ENCODE measurements at places on chromosomes 11 and 22.

GRCh38 chr22:29266564-29267461 is 968 bp downstream of the RHBDD3 start:
- DNase-seq = no peak

GRCh38 chr22:17633217-17633997 is 4.9 kb upstream of the ATP6V1E1 start:
- DNase-seq = no peak

- peak; percentile 50 for DNase-seq
These were observed 426.8 kb upstream of the CADM1 start for GRCh38 chr11:115930886-115931547.

DNA sequence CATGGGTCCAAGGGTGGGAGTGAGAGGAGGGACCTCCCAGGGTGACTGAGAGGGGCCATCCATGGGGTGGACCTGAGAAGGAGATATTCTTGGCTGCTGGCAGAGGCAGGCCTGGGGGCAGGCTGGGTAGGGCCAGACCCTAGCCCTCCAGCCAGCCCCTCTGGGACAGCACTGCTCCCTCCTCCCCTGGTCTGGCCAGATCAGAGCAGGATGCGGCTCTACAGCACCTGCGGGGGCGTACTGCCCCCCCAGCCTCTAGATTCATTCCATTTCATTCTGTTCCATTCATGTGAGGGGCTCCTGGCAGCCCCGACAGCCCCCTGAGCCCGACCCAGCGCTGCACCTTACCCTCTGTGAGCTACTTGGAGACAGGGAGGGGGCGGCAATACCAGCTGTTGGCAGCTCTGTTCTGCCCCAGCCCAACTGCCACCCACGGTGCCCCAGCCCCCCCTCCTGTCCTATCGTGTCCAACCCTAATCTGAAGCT is 34.3 kb upstream of the MYRF start:
- DNase-seq = no peak

DNA sequence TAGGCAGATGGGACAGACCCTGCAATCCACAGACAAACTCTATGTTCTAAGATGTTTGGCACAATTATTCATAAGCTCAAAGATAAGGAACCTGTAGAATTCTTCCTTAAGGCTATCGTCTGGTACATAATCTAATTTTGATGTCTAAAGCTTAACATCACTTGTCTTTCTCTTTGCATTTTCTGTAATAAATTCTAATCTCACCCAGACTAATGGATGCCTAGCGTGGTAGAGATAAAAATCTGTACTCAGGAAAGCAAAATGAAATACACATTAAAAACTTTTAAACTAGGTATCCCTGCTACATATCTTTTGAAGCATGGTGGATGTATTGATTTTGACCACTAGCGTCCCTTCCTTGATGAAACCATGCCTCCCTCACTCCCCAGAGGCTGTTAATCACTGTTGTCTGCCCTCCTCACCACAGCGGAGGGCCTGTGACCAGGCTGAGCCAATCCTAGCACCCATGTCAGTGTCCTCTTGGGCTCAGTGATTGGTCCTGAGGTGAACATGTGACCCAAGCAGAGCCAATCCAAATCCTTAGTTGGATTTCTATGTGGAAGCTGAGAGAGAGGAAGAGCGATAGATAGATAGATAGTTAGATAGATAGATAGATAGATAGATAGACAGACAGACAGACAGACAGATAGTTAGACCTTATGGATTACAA is 82.2 kb upstream of the GRK3 start:
- DNase-seq = no peak

DNA sequence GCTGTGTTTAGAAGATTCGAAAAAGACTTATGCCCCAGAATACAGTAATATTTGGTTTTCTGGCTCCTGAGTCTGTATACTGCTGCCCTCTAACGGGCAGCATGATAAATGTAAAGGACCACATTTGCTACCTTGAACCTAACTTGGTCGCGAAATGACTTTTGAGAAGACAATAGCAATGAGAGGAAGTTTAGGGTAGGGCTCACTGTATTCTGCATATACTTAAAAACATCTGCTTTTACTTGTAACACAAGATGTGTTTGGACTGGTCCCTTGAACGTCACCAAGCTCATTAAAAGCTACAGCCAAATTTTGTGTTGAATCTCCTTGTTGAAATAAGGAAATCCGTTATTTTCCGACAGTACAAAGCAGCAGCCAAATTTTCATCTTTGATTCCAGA is 309.1 kb downstream of the SWAP70 start:
- DNase-seq = peak; percentile 23

DNA sequence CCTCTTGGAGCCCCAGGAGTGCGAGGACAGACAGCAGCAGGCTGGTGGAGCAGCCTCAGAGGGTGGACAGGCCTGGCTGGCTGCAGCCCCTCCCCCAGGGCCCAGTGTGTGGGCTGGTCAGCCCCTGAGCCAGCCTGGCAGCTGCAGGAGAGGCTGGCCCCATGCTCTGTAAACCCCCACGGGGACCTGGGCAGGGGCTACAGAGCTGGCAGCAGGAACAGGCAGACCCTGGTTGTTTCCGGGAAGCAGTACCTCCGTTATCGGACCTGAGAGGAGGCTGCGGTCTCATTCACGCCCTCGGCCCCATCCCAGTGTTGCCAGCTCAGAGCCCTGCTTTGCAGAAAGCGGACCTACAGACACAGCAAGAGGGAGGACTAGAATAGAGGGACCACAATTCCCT is 38.5 kb upstream of the COMT start:
- no peak for DNase-seq

GRCh38 chr11:131888230-131888855 is 517.9 kb downstream of the NTM start:
- no peak for DNase-seq

- DNase-seq = no peak
These were observed 9.8 kb upstream of the CECR2 start for GRCh38 chr22:17359501-17359900.

GRCh38 chr11:79189055-79189454 is 251.8 kb downstream of the TENM4 start:
- no peak for DNase-seq

GRCh38 chr22:32584650-32585049 is 110.0 kb downstream of the FBXO7 start:
- no peak for DNase-seq

DNA sequence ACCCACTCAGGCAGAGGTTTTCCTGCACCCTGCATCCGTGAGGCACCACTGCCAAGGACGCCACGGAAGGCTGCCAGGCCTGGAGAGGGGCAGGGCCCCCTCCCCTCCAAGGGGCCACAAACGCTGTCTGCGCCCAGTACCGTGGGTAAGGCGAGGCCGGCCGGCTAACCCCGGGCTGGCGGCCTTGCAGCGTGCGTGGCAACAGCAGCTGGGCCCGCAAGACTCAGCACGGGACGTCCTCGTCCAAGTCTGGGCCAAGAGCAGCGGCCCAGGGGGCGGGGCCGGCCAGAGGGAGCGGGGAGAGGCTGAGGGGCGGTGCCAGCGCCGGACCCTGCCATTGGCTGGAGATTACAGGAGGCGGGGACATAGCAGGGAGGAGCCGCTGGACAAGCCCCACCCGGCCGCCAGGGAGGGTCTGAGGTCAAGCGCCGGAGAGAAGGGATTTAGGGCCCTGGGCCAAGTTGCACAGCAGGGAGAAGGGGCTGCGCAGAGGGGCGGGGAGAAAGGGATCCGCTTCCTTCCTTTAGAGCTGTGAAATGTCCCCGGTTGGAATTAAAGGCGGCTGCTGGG is 16.0 kb downstream of the SLC43A1 start:
- DNase-seq = peak; percentile 73

DNA sequence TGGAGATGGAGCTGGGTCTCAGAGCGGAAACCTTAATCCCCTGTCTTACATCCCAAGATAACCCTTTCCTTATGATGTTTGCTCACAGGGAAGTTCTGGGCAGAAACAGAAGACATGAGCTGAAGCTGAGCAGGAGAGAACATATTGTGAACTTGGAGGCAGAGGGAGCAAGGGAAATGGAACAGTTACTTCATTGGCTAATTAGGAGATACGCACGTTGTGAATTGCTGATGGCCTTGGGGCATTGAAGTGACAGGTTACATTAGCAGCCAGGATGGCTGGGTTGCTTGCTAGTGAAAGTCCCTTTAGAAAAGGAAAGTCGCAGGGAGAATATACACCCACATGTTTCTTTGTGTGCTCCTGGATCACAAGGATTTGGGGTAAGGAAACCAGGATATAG is 48.7 kb downstream of the TENM4 start:
- no peak for DNase-seq

GRCh38 chr11:65952052-65952521 is 6.8 kb downstream of the TSGA10IP start:
- DNase-seq = no peak

DNA sequence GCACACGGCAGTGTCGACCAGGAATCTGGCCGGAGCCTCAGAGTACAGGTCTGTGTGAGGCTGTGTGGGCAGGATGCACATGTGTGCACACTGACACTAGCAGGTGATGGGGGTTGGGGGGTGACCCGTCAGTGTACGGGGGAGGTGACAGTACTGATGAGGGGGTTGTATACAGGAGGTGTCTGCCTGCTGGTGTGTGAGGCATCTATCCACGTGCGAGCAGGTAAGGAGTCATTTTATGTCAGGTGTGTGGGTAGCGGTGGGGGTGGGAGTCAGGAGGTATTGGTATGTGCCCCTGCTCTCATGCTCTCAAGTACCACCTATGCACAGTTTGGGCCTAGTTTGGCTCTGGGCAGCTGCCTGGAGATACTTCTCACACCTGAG is 4.5 kb upstream of the PHRF1 start:
- DNase-seq = no peak

GRCh38 chr11:122706291-122707088 is 51.0 kb downstream of the UBASH3B start:
- no peak for DNase-seq

DNA sequence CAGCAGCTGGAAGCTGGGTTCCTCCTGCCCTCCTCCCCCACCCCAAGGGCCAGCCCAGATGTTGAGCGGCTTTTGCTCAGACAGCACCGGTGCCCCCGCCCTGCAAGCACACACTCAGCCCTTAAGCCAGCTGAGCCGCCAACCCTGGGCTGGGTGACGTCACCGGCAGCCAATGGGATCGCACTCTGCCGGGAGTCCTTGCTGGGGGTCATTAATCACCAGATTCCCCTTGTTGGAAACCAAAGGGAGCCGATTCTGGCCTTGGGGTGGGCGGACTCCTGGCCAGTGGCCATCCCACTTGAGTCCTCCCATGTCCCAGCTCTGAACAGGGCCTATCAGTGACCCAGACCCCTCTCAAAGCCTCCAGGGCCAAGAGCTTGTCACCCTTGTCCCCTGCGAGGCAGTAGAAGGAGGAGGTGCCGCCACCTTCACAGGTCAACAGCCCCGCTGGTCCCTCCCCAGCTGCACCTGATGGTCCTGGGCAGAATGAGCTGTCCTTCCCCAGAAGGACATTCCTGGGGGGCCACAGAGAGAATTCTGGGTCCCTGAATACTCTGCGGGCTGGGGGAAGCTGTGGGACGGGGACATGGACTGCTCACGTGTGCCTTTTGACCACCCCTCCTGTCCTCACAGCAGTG is 7.4 kb downstream of the DUSP8 start:
- DNase-seq = no peak

GRCh38 chr22:41742918-41743317 is 43.6 kb downstream of the MEI1 start:
- no peak for DNase-seq

DNA sequence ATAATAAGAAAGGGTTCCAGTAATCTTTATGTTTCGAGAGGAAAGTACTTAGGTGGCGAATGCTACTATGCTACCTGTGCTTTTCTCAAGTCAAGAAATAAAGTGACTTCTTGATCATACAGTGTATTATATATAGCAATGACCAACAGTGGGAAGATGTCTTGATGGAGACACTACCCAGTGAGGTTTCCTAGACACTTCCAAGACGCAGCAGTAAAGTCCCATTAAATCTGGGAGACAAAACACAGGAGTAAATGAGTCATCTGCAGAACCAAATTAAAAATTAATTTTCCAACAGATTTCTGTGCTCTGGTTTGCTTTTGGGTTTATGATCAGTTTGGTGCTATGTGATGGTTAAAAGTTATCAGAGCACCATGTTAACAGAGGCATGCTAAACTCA is 29.1 kb upstream of the RAB38 start:
- no peak for DNase-seq

DNA sequence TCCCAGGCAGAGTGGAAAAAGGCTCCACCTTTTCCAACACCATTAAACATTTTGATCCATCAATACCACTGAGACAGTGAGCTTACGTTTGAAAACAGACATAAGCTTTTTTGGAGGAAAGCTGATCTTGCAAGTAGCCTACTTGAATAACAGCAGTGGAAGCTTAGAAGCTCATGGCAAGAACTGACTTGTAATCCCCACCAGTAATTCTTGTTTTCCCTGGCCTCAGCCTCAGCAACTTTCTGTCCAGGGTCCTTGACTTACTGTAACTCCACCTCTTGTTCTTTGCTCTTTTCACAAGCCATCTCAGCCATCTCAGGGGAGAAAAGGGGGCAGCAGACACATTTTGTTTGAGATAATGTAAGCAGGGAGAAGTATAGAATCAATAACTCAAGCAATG is 12.3 kb upstream of the MPZL2 start:
- DNase-seq = no peak

DNA sequence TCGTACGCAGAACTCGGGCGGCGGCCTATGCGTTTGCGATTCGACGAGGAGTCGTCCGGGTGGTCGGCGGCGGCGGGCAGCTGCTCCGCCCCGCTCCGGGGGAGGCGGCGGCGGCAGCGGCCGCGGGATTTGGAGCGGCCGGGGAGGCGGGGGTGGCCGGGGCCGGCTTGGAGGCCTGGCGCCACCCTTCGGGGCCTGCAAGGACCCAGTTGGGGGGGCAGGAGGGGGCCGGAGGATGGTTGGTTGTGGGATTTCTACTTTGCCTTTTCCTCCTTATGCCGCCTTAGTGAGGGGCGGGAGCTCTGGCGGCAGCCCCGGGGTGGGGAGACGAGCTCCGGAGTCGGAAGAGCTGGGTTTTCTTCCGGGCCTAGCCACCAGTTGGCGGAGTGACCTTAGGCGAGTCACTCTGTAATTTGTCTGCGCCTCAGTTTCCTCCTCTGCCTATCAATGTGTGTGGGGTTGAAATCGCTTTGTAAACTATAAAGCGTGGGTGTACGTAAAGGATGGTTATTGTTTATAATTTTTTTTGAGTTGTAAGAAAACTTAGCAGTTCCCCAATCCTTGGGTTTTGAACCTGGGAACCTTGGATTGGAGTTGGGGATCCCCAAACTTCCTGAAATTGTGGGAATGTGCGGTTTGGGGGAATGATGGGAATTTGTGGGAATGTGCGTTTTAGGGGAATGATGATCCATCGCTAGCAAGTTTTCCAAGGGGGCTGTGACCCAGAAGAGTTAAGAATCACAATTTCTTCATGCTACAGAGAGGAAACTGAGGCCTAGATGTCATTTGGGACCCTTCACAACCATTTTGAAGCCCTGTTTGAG is 679 bp downstream of the TUG1 start:
- DNase-seq = peak; percentile 39

- no peak for DNase-seq
These were observed 139.3 kb downstream of the FBXO7 start for GRCh38 chr22:32613773-32614392.

DNA sequence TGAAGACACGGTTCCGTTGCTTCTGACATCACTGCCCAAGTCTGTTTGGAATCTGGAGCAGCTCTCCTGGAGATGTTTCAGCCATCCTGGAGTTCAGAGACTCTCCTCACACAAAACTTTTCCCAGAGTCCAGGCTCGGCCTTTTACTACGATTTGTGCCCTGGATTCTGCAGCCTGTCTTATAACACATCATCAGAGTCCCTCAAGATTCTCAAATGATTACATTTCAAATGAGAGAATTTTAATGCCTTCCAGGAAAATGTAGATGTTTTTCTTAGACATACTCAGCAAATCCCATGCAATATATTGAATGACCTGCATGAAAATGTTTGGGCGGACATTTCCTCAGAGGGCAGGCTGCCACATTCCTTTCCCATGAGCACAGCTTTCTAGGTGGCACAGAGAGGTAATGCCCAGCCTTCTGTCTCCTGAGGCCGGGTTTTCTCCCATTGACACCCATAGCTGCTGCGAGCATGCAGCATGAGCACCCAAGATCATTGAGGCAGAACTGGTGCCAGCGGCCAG is 129.1 kb downstream of the SNX19 start:
- DNase-seq = no peak
